ENCODE measurements at places on chromosomes 2 and 18.

DNA sequence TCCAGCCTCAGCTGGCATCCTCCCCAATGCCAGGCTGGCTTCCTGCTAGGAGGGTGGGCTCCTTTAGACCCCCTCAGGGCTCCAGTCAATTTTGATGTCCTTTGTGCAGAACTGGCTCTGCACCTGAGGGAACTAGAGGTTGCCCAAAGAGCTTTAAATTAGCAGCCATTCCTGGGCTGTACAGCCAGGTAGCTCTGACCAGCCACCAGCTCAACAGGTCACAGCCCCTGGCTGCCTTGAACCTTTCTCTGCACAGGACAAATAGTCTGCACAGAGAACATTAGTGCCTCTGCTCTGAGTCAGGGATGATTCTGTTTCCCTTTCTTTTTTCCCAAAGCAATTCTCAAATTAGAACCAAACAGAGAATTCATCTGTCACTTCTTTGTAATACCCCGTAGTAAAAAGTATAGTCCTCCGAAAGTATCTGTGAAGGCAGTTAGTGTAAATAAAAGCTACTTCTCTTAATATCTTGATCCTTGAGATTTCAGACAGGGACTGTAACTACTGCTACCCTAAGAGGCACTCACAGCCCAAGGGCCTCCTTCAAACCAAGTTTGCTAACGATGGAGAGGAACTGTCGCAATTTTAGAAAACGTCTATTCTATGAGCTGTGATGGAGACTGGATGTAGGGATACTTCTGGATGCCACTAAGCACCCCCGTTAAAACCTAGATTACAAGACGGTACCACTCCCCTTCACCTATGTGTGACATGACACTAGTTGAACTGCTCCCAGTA is 3.0 kb downstream of the TTC32 start:
- DNase-seq, result no peak

DNA sequence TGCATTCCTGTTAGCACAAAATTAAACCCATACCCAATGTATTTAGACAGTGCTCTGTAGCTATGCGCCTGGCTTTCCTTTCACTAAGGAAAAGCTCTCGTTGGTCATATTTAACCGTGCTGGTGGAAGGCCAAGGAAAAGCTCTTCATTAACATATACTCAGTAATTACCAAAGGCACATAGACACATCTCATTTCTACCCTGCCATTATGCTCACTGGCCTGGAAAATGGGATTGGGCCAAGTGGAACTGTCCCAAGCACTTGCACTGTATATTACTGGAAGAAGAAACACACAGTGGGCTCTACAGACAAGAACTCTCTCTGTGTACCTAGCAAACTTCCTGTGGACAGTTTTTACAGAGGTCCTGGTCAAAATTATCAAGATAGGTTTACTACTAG is 274.4 kb downstream of the ERBB4 start:
- no peak for DNase-seq

GRCh38 chr18:52829320-52829719 is 489.3 kb downstream of the DCC start:
- no peak for DNase-seq

DNA sequence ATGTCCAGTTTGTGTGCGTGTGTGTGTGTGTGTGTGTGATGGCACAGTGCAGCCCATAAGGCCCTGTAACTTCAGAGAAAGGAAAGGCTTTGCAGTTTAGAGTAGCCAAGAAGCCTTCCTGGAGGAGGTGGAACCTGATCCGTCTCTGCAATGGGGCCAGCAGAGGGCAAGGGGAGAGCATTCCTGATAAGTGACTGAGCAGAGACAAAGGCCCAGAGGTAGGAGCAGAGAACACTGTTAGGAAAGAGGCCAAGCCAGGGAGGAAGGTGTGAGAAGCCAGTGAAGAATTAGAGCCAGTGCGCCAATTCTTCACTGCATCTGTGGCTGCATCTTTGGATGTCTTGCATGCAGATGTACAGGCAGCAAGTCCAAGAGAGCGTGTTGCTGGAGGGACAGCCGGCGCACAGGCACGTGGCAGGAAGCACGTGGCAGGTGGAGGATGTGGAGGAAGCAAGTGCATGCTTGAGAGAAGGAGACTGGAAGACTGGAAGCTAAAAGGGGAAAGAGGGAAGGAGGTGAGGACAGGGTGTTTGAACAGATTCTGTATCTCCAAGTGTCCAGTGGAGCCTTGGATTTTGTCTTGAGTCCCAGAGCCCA is 196.3 kb downstream of the CTIF start:
- peak; percentile 44 for DNase-seq

GRCh38 chr2:237715459-237715947 is 83.1 kb upstream of the RBM44 start:
- no peak for DNase-seq

GRCh38 chr2:6846967-6847681 is 18.6 kb downstream of the CMPK2 start:
- no peak for DNase-seq

DNA sequence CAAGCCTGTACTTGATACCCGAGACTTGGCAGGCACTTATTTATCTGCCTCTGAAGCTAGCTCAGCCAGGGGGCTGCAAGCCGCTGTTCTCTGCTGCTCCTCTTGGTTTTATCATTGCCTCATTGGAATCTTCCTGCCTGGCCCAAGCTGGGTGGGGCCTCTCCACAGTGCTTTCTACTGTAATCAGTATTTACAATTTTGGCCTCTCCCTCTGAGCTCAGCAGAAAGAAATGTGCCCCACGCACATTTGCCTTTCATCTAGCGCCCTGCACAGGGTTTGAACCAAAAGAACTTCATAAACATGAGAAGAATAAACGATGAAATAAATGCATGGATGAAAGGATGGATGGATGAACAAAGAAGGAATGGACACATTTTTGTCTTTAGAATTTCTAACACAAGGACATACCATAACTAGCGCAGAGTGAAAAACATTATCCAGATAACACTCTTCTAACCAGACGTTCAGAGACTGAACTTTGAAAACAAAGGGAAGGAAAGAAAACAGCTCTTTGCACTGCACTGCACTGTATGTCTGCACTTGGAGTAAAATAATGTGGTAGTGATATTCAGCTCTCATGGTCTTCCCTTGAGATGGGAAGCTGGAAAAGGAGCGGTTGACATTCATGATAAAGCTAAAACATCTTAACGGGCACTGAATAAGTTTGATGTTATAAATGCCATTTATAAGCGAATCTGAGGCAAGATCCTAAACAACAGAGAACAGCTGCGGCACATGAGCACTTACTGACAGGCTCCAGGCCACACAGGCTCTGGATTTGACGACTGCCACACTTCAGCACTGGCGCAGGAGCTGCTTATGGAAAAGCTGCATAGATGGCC is 86.8 kb upstream of the SP3 start:
- peak; percentile 83 for DNase-seq
